Suppressor macrophage (primary cell): ENCODE measurements at places on chromosomes 1 and 21.
A peak's percentile ranks its signal among the peaks of the same experiment; 100 is the strongest.

GRCh38 chr1:37945743-37946702 lies 830 bp downstream of the INPP5B start:
- peak; percentile 49 for DNase-seq

GRCh38 chr1:182433580-182433979 lies 16.4 kb upstream of the RGSL1 start:
- DNase-seq = no peak

GRCh38 chr1:28241638-28242241 lies 5.8 kb downstream of the ATP5IF1 start:
- DNase-seq = no peak

DNA sequence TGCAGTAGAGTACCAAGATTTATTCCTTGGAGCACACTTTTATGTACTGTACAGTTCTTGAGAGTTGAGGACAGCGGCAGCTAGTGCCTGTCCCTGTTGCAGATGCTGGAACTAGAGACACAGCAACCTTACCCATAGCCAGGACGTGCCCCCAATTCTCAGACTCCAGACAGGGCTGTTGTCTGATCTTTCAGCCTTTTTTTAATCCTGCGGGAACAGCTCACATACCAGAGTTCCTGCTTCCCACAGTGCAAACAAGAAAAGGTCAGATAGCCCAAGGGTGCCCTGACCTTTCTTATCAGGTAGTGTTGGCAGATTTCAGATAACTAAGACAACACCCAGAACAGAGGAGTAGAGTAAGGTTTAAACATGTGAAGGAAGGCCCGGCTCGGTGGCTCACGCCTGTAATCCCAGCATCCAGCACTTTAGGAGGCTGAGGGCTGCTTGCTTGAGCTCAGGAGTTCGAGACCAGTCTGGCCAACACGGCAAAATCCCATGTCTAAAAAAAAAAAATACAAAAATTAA lies 78.5 kb downstream of the DOP1B start:
- DNase-seq = no peak

DNA sequence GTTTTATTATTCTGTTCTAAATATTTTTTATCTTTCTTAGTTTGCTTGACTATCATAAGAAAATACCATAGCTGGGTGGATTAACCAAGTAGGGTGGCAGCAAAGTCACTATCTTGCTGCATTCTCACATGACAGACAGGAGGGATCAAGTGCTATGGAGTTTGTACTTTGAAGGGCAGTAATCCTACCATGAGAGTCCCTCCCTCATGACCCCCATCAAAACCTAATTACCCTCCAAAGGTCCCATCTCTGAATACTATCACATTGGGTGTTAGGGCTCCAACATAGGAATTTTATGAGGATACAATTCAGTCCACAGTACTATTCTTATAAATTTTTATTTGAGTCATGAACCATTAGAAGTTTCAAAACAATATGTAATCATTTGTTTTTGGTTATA lies 388.5 kb upstream of the B3GALT2 start:
- no peak for DNase-seq

GRCh38 chr1:240499012-240499411 lies 112.9 kb downstream of the GREM2 start:
- DNase-seq = no peak

DNA sequence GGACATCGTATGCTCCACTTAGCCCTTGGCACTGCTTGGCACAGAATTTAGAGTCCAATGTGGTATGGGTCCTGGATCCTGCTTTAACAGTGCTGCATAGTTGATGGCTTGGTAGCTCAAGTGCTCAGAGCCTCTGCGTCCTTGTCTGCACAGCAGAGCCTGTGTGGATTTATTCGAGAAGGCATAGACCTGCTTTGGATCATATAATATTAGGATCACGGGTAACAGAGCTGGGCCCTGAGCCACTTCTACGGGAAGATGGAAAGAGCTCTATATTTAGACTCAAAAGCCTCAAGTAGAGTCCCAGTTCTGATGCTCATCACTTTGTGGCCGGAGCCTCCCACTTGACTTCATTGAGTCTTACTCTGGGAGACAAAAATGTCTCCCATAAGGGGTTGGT lies 164.4 kb upstream of the EDN2 start:
- DNase-seq = no peak

- DNase-seq = no peak
These were observed 65.2 kb downstream of the SIK1 start for GRCh38 chr21:43361493-43362296.

GRCh38 chr1:53704304-53704703 lies 34.7 kb downstream of the GLIS1 start:
- DNase-seq = no peak

DNA sequence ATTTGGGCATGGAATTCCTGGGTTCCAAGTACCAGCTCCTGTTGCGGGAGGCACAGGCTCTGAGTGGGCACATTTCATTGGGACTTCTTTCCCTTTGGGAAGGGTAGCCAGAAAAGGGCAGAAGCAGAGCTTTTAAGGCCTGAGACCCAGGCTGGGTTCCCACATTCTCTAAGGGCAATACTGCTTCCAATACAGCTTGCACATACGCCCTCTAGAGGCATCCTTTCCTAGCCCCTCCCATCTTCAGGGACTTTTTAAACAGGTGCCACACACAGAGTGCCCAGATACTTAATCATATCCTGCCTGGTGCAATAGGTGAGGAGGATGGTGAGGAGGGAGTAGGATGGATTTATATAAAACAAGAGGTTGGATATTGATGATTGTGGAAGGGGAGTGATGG lies 5.7 kb downstream of the GPR88 start:
- DNase-seq = peak; percentile 60

DNA sequence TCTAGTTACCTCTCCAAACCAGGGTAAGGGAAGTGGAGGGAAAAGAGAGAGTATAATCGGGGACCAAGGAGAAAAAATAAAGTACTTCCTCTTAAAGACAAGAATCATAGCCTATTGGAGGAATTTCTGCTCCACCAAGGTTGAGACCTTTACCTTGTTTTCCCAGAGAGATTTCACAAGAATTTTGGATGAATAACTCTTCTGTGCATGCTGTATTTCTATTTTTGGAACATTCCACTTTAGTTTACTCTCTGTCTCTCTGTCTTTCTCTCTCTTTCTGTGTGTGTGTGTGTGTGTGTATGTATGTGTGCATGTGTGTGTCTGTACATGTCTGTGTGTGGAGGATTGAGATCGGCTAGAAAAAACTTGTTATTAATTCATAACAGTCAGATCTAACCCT lies 318.4 kb upstream of the RGS18 start:
- DNase-seq = no peak

GRCh38 chr21:42346866-42347600 lies 3.8 kb downstream of the TFF2 start:
- DNase-seq = no peak
